Trophoblast cell (in vitro differentiated cells and primary cell): ENCODE measurements at places on chromosomes 11 and 22.

DNA sequence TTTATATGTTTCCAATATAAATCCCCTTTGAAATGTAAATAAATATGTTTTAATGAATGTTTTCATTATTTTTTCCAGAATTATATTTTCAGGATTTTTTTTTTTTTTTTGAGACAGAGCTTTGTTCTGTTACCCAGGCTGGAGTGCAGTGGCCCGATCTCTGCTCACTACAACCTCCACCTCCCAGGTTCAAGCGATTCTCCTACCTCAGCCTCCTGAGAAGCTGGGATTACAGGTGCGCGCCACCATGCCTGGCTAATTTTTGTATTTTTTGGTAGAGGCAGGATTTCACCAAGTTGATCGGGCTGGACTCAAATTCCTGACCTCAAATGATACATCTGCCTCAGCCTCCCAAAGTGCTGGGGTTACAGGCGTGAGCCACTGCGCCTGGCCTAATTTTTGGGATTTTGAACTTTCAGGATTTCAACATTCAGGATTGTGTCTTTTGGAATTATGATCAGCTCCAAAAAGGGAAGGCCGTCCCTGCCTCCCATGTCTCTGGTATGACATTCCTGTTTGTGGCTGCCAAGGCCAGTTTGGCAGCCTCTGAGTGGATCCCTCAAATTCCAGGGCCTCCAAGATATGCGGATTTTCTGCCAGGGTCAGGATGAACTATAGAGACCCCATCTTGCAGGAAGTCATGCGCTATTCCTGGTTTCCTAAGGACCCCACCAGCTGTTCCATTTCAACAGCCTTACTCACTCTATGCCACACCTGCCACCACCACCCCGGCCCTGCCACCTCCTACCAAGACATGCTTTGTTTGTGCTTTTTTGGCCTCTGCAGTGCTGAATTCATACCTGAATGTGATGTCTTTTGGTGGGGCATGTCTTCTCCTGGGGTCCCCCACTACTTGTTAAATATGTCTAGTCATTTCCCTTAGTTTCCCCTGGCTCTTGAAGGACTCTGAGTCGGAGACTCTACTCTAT is 21.9 kb upstream of the TMPRSS4 start:
- no peak for DNase-seq

DNA sequence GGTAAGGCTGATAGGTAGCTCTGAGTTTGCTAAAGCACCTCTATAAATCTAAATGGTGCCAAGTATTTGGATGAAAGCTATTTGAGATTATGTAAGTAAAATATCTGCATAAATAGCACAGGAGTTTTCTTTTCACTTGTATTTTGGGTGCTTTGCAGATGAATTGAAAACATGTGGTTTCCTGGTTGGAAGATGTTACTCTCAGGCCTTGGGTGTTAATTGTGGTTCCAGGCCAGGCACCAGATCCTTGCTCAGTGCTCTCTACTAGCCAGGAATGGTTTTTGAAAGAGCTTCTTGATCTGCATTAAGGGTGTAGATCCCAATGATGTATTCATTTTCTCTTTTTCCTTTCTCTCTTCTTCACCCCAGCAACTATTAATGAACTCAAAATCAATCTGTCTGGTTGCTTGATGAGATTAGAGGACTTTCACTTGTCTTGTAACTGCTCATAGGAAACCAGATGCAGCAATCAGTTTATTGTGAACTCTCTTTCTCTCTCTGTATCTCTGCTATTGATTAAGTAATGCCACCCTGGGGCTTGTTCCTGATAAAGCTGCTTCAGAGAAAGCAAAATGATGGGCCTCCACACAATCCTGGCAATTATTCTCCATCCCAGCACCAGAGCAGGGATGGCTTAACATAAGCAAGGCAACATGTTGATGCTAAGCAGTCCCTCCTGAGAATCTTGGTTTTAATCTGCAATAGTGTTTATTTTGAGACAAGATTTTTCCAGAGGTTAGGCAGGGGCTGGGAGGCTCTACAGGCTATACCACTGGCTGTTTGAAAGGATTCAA is 147.0 kb upstream of the NTM start:
- no peak for DNase-seq

- no peak for DNase-seq
These were observed 24.8 kb downstream of the CNTF start for GRCh38 chr11:58647141-58647699.

- peak; percentile 67 for DNase-seq
These were observed 1.7 kb downstream of the YAP1 start for GRCh38 chr11:102111787-102112508.
